GM13977 (cell line): ENCODE measurements at places on chromosomes 7 and 10.

DNA sequence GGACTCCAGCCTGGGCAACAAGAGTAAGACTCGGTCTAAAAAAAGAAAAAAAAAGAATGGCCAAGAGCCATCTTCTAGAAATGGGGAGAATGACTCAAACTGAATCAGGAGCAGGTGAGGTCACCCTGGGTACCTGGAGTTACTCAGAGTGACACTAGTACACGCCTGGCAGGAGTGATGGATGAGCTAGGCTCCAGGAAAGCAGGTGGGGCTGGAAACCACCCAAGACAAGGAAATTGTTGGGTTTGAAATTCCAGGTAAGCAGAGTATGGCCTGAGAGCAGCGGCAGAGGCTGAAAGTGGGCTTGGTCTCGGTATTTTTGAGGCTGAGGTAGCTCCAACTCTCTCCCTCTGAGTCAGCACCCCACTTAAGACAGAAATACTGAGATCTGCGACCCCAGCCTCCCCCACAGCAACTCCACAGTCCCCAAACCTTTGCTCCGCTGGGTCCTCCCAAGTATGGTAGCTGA is 18.5 kb downstream of the DDIT4 start:
- DNase-seq: peak; percentile 47

DNA sequence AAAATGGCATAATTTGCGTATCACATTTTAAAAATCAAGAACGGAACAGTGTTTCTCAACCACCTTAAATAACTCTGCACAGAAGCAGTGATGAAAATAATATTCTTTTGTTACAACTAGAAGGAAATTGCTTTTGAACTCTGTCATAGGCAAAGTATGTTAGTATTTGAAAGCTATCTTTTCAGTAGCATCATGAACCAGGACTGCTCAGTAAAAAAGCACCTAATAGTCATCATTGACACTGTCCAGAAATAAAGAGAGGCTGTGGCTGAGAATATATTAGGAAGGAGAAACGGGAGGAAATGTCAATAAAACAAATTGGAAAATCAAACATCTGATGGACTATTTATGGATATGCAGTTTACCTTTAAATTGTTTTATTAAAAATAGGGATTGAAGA is 237.2 kb upstream of the AKR1E2 start:
- no peak for DNase-seq

- no peak for DNase-seq
Observed at GRCh38 chr10:66095610-66096009, 830.2 kb upstream of the LRRTM3 start.

DNA sequence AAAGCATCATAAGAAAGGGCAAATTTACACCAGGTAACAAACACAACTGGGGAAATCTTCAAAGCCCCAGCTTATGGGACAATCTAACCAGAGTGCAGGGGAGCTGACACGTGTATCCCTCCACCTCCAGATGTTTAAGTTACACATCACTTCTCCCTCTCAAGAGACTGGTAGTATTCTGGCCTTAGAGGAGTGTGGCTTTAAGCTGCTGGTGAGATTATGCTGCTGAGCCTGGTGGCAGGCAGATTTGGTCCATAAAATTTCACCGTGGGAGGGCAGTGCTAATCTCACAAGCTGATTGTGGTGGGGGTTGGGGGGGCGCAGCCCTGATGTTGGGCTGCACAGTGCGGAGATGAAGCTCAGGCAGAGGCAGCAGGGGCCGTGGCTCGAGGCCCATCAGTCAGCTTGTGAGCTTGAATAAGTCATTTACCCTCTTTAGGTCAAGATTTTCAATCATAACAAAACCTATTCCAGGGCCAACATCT is 431.0 kb upstream of the GALNT17 start:
- DNase-seq: no peak

DNA sequence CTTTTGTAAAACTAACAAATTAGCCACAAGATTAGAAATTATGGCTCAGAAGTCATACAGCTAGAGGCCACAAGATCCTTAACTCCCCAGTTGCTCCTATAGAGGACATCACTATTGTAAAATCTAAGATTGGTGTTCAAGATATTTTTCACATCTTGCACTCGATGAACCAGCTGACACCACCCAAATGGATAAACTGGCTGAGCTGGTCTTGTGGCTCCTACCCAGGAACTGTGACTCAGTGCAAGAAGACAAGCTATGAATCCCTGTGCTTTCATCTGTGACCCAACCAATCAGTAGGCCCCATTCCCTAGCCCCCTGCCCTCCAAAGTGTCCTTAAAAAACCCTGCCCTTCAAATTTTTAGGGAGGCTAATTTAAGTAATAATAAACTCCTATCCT is 27.9 kb upstream of the R3HCC1L start:
- no peak for DNase-seq

DNA sequence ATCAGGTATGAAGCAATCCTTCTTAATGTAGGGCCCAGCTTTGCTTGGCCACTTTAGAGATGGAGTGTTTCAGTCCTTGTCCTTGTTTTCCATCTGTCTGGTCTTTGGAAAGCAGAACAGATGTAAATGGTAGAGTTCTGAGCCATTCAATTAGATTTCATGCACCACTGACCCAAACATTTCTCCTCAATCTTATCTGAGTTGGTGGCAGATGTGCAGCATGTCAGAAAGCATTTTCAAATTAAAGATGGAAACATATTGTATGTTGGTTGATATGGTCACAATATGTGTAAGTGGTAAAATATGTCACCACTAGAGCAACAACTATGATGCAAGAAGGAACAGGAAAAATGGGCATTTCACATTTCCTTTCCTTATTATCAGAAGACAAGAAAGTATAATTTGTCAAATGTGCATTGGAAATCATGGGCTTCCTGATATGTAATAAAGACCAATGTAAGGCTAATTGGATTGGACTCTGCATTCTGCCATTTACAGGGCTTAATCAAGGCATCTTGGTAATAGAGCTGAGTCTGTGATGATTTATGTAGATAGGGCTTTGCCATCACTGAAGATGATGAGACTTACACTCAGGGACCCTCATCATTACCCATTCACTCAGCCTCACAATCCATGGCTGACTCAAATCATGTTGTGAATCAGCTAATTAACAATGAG is 750.7 kb downstream of the NRG3 start:
- DNase-seq: no peak

DNA sequence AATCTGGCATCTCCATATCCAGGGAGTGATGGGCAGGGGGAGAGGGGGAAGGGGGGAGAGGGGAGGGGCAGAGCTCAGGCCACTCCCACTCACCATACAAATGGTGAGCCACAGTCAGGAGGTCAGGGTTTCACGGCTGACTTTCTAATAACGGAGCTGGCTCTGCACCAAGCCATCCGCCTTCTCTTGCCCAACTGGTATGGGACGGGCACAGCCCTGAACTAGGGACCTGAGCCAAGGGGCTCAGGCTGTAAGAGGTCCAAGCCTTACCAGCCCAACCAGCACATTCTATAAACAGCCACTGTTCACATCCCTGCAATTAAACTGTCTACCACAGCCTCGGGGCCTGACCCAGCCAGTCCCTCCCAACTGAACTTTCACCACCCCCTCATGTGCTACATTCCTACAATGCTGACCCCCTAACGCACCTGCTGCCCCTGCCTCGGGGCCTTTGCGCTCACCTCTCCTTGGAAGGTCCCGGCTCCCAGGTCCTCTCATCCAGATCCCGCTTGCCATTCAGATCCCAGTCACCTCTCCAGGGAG is 32.5 kb downstream of the RGS10 start:
- DNase-seq: no peak

DNA sequence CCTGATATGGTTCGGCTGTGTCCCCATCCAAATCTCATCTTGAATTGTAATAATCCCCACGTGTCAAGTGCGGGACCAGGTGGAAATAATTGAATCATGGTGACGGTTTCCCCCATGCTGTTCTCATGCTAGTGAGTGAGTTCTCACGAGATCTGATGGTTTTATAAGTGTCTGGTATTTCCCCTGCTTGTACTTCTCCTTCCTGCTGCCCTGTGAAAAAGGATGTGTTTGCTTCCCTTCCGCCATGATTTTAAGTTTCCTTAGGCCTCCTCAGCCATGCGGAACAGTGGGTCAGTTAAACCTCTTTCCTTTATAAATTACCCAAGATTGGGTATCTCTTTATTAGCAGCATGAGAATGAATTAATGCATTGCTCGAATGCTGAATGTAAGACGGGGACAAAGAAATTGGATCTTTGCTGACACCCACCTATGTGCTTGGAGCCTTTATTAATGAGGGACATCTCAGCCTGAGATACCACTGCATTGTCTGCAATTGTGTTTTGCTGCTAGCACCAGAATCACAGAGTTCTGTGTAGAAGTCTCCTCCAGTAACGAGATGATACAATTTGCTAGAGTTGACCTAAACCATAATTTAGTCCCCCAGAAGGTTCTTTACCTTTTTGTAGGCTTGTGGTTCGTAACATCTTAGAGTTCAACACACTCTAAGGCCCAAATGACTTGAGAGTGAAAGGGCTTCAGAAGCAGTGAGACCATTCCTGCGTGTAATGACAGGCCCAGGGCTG is 28.6 kb downstream of the SLC35B4 start:
- no peak for DNase-seq
